Cerebellum (tissue), 4 donors: ENCODE measurements at places on chromosomes 2 and 18.
A peak's percentile ranks its signal among the peaks of the same experiment; 100 is the strongest.

- no peak for DNase-seq
Measured at GRCh38 chr2:144281476-144281875, 238.4 kb downstream of the ZEB2 start.

DNA sequence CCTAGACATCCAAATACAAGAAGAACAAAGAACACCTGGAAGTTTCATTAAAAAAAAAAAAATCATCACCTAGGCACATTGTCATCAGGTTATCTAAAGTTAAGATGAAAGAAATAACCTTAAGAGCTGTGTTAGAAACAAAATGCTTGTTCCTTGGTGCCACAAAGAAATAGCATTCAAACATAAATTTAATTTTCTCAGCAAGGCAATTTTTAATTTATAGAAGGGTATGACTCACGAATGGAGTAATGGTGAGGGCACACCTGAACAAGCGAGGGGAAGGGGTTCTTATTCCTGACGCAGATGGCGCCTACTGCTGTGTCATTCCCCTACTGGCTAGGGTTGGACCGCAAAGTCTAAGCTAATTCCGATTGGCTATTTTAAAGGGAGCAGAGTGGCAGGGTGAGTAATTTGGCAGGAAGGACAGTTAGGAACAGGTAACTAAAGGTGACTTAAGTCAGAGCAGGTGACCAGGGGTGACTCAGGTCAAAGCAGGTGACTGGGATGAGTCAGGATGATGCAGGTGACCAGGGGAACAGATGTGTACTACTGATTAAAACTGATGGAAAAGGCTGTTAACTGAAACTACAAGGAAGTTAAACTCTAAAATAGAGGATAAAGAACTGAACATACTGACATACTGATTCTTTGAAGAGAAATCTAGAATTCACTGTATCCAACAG lies 30.0 kb upstream of the TWSG1 start:
- no peak for DNase-seq

GRCh38 chr2:206225435-206226232 lies 48.8 kb upstream of the ZDBF2 start:
- no peak for DNase-seq

- no peak for DNase-seq
Measured at GRCh38 chr18:47931718-47932103, 1.3 kb upstream of the SMAD2 start.

- DNase-seq: no peak
Measured at GRCh38 chr2:112916145-112916571, 5.2 kb downstream of the IL37 start.

- no peak for DNase-seq
Measured at GRCh38 chr2:199999166-199999565, 43.8 kb downstream of the MAIP1 start.

DNA sequence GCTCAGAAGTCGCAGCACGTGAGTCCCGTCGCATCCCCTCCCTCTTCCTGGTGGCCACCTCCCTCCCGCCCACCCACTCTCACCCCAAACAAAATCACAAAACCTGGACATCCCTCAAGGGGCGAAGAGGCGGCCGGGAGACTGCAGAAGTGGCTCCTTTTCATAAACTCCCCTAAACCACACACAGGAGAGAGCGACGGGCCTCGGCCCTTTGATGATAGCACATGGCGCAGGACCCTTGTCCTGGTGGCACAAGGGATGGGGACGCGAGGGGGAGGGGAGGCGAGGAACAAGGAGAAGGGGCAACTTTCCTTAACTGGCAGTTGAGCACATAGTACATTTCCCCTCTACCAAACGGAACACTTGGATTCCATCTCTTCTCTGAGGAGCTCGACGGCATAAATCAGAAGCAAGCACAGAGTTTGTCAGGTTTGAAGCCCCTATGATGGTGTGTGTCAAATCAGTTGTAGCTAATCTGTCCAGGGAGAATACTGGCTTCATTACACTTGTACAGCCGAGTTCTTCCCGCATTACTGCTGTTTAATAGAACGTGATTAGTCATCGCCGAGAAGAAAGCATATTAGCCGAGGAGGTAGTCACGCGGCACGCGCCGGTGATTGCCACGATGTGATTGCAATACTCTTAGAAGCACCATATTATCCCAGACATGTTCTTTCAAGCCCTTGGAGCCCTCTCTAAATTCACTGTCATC lies 43.8 kb downstream of the GBX2 start:
- no peak for DNase-seq

- no peak for DNase-seq
Measured at GRCh38 chr2:129024796-129025195, 706.1 kb upstream of the HS6ST1 start.

DNA sequence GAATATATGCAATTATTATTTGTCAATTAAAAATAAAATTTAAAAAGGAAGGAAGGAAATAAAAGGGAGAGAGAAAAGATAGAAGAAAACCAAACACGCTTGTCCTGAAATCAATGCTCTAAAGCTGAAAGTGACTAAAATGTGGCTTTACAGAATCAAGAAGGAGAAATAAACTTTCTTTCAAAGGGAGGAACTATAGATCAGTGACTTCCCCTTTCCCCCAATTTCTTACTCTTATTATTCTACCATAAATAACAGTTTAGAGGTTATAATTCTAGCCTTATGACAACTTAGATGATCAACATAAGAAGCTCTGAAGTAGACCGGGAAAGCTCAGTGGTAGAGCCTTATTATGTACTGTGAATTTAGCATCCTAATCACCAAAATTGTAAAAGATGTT lies 122.5 kb downstream of the ARHGAP15 start:
- no peak for DNase-seq

GRCh38 chr2:119289093-119289492 lies 65.5 kb downstream of the STEAP3 start:
- DNase-seq: no peak

- DNase-seq: no peak
Measured at GRCh38 chr2:121017396-121017795, 267.6 kb downstream of the TFCP2L1 start.

DNA sequence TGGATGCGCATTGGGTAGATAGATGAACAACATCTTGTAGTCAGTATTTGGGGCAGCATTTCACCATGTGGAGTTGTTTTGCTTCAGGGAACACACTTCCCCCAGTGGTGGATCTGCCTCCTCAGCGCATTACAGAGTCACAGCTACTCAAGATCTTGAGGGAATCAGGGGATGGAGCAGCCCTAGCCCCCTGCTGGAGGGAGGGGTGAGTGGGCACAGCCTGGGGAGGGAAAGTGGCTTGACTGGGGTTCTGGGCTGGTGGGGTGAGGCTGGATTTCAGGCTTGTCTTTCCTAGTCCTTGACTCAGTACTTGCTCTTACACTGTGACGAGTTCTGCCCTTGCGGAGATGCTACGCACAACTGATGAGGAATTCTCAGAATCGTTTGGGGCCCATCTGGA lies 271.0 kb upstream of the HS6ST1 start:
- no peak for DNase-seq

DNA sequence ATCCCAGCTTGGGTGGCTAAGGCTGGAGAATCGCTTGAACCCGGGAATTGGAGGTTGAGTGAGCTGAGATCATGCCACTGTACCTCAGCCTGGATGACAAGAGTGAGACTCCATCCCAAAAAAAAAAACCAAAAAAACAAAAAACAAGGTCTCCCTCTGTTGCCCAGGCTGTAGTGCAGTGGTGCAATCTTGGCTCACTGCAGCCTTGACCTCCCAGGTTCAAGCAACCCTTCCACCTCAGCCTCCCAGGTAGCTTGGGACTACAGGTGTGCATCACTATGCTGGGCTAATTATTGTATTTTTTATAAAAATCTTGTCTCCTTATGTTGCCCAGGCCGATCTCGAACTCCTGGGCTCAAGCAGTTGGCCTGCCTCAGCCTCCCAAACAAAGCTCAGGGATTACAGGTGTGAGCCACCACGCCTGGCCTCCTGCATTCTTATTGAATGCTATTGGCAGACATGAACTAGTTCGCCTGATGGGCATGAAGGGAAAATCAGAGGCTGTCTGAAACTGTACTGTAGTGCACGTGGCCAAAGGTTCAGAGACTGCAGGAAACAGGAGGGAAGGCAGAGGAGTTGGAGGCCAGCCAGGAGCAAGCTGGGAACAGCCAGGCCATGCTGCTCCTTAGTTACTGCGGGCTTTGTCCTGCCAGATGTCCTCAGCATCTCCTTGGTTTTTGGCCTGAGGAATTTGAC lies 16.0 kb upstream of the ASXL2 start:
- peak; percentile 89 for DNase-seq

- peak; percentile 58 for DNase-seq
Measured at GRCh38 chr2:227890495-227891079, 19.2 kb downstream of the DAW1 start.

DNA sequence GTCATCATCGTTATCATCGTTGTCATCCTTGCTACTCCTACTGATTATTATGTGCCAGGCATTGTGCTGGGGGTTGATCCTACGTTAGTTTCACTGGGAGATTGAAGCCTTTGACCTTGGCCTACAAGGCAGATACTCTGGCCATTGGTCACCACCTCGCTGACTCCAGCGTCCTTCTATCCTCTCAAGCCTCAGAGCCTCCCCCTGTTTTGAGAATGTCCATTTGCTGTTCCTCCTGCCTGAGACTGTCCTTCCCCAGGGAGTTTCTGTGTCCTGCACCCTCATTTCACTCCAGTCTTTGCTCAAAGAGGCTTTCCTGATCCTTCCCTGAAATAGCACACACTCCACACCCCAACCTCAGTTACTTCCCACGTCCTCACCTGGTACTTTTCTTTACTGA lies 57.8 kb downstream of the ACAA2 start:
- DNase-seq: no peak

- no peak for DNase-seq
Measured at GRCh38 chr2:15023221-15023620, 390.7 kb downstream of the LRATD1 start.
